ENCODE measurements at places on chromosomes 12 and 14.
A peak's percentile ranks its signal among the peaks of the same experiment; 100 is the strongest.

GRCh38 chr14:55255979-55256378 is 15.2 kb upstream of the FBXO34 start:
- no peak for DNase-seq

GRCh38 chr12:116695464-116695725 is 42.5 kb downstream of the SPRING1 start:
- DNase-seq = no peak

GRCh38 chr12:80058586-80058985 is 40.8 kb upstream of the OTOGL start:
- DNase-seq = no peak

DNA sequence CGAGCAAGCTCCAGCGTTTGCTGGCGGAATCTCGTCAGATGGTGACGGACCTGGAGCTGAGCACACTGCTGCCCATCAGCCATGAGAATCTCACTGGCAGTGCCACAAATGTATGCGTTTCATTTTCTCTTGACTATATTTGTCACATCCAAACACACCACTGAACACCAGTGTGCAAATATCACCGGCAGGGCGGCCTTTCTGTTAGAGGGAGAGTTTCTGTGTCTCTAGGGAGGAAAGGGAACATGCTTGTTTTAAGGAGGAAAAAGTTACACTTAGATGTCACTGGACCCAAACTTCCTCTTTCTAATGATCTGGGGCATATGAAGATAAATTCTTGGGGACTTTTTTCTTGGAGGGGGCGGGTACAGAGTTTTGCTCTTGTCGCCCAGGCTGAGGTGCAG is 21.9 kb upstream of the HIP1R start:
- no peak for DNase-seq

DNA sequence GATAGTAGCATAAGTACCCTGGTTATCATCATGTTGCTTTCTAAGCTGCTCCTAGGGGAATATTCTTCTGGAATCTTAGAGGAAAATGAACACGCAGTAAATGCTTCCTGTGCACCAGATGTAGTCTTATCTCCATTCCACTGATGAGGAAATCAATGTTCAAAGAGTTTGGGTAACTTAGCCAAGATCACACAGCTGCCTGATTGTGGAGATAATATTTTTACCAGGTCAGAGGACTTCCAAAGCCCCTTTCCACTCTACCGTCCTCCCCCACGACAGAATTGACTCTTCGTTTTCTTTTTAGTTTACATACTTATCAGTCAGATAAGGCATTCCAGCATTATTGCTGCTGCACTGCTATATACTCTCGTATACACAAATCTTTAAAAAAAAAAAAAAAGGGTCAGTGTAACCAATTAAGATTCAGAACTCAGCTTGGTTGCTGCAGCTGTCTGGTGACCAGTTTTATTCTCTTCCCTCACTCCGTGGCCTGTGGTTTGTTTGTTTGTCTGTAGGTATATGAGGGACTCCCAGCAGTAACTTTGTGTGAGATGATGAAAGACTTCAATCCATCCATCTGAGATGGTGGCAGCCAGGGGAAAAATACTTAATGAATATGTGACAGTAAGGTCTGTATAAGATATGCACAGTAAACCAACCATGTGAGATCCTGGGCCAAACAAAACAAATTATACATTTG is 110.5 kb downstream of the TGFB3 start:
- DNase-seq = no peak

DNA sequence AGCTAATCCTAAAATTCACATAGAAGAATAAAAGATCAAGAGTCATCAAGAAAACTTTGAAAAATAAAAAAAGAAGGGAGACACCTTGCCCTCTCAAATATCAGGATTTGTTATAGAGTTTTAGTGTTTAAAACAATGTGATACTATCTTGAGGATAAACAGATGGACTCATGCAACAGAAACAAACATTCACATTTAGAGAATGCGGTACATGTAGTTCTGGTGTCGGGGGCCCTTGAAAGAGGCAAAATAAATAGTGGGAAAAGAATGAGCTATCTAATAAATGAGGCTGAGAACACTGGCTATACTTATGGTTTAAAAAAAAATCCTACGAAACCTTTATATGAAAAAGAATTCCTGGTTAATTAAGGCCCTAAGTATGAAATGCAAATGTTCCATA is 127.7 kb downstream of the LLPH start:
- no peak for DNase-seq

- DNase-seq = peak; percentile 74
Measured at GRCh38 chr14:91317381-91318308, 73.1 kb upstream of the GPR68 start.

DNA sequence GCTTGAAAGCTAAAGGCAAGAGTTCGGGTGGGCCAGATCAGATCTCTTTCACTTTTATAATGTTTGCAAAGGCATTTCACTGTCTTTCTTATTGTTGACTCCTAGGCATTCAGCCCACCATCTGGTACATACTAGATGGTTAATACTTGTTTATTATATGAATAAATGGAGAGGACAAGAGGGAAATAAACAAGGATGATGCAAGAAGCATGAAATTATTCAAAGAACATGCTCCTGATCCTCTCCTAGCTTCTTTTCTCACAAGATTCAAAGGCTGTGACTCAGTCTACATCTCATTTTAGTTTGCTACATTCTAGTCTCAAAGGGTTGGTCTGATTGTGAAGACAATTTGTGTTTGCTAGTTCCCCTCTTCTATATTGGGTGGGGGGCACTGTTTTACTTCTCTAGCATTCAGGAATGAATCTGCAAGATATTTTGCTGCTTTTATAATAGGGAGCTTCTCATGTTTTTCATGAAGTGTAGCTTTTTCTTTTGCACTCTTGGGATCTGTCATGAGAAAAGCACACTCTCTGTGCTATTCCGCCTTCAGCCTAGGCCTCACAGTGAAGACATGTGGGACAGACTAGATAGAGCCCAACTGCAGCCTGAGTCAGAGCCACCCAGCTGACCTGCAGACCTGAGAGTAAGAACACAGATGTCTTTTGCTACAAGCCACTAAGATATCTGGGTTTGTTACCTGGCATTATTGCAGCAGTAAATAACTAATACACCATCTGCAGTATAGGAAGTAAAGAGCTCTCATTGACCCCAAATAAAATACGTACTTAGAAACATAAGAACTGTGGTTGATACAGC is 65.7 kb downstream of the PTHLH start:
- no peak for DNase-seq

- no peak for DNase-seq
Measured at GRCh38 chr14:70045844-70046535, 142.8 kb downstream of the SLC8A3 start.

GRCh38 chr14:77709412-77709811 is 1.5 kb downstream of the SLIRP start:
- no peak for DNase-seq

GRCh38 chr12:121248622-121249021 is 38.7 kb downstream of the P2RX4 start:
- no peak for DNase-seq

GRCh38 chr12:71315328-71315985 is 124.1 kb upstream of the LGR5 start:
- no peak for DNase-seq

- no peak for DNase-seq
Measured at GRCh38 chr12:59886131-59886733, 290.4 kb downstream of the SLC16A7 start.

GRCh38 chr12:10194160-10194670 is 15.4 kb downstream of the TMEM52B start:
- no peak for DNase-seq

DNA sequence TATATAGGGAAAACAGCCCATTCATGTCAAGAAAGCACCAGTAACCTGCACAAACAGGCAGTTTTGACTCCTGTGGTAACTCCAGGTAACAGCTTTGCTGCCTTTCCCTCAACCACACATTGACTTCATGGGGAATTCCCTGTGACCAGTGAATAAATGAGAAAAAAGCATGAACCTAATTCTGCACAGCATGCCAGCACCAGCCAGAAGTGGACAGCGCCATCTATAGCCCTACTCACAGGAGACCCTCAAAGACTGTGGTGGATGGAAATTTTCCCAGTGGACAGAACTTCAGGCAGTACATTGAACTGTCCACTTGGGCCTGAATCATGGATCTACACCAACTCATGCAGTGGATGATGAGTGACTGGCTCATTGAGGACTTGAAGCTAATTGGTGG is 152.1 kb downstream of the SLC8A3 start:
- no peak for DNase-seq

GRCh38 chr12:40152783-40153383 is 47.0 kb upstream of the SLC2A13 start:
- DNase-seq = peak; percentile 38

DNA sequence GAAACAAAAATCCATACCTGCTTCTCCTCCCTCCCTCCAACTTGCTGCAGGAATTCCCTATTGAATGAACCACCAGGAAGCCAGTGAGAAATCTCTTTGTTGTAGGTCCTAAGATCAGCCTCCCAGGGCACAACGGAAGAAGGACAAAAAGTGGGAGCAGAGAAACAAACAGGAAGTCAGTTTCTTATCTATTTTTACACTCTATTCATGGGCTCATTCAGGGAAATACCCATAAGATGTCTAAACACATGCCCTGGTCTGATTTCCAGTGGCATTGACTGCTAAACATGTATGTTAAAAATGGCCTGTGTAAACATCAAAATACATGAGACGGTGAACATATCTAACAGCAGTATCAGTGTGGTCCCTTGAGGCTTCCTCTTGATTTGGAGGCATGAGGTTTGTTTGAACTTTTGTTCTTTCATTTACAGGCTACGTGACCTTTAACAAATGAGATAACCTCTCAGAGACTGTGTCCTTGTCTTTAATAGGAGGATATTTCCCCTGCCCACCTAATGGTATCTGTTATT is 18.8 kb downstream of the GPR65 start:
- no peak for DNase-seq

- no peak for DNase-seq
Measured at GRCh38 chr12:23611320-23611719, 338.1 kb downstream of the SOX5 start.

DNA sequence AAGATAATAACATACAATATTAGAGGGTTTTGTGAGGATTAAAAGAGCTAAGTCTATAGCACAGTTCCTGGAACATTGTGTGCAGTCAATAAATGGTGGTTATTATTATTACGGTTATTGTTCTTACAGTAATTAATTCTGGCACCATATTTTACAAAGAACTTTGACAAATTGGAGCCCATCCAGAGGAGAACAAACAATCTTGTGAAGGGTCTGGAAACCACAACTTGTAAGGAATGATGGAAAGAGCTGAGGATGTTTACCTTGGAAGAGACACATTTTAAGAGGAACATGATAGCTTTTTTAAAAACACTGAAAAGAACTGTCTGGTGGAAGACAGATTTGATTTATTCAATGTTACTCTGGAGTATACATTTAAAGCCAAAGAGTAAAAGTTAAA is 150.5 kb upstream of the KRR1 start:
- DNase-seq = no peak

- peak; percentile 81 for DNase-seq
Measured at GRCh38 chr12:1606021-1606622, 11.7 kb upstream of the FBXL14 start.

- no peak for DNase-seq
Measured at GRCh38 chr12:18462442-18462841, 201.1 kb downstream of the PIK3C2G start.

DNA sequence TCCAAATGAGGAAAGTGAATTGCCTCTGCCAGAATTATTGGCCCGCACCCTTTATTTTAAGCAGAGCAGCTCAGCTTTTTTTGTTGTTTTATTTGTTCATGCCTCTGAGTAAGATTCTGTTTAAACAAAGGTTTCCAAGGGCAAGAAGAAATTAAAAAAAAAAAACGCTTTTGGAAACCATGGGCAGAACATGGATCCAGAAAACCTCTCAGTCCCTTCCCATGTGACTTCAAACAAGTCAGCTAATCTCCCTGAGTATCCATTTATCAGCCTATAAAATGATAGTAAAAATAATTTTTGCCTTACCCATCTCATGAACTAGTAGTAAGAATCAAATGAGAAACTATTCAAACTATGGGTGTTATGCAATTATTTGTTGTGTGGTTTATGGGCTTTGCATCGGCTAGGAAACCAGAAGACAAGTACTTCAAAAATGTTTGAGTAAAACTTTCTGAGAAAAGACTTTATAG is 27.6 kb downstream of the KITLG start:
- no peak for DNase-seq

DNA sequence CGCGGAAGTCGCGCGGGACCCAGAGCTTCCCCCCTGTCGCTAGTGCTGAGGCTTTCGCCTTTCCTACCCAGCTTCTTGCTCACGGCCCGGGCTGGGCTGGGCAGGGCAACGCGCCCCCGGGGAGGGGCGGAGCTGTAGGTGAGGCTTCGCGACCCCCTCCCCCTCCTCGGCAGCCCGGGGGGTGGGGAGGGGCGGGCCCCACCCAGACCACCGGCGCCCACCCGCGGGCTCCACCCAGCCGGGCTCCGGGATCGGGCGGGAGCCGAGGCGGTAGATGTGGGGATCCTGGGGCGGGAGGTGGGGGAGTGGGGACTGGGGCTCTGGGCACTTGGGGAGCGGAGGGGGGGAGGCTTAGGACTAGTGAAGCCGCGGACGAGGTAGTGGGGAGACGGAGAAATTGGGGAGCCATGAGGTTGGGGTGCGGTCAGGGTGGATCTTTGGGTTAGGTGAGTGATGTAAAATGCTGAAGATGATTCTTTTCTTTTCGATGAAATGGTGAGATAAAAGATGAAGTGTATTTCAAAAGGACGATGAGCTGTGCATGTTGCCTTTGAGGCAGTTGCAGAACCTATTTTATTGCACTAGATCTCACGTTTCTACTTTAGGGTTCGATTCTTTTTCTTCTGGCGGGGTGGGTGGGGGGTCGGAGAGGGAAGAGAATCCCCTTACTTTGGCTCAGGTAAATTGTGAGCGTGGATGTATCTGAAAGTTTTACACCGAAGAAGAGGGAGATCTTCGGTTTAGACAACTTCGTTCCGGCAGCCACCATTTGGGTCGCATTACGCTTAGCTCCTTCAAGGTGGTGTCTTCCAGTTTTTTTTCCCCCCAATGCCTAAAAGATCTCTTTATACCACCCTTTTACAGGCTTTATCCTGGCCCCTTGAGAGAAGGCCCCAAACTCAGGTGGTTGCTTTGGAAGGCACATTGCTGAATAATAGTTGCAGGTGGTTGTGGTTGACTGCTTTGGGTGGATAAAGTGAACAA is 619 bp downstream of the ERC1 start:
- no peak for DNase-seq

DNA sequence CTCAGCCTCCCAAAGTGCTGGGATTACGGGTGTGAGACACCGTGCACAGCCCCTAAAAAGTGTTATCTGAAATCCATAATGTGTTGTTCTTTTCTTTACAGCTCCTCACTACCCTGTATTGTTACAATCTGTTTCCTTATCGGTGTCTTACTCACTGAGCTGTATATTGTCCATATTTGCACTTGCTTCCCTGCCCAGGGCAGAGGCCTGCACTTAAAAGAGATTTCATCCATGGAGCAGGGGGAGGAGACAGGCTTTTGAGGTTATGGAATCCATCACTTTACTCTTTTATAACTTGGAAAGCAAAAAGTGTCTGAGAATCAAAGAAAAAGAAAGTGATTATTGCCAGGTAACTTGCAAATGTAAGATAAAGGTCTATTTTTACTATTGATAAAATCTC is 251.0 kb downstream of the DIO2 start:
- DNase-seq = no peak

Data from stimulated activated CD4-positive, alpha-beta T cell treated with anti-CD3 and anti-CD28 coated beads, Interleukin-12 subunit alpha, Interleukin-12 subunit beta, amount 100 ng/mL, for 4 hours (primary cell).